ENCODE measurements at places on chromosomes 5 and 9.

GRCh38 chr9:130523921-130524320 lies 55.5 kb upstream of the FUBP3 start:
- no peak for DNase-seq

DNA sequence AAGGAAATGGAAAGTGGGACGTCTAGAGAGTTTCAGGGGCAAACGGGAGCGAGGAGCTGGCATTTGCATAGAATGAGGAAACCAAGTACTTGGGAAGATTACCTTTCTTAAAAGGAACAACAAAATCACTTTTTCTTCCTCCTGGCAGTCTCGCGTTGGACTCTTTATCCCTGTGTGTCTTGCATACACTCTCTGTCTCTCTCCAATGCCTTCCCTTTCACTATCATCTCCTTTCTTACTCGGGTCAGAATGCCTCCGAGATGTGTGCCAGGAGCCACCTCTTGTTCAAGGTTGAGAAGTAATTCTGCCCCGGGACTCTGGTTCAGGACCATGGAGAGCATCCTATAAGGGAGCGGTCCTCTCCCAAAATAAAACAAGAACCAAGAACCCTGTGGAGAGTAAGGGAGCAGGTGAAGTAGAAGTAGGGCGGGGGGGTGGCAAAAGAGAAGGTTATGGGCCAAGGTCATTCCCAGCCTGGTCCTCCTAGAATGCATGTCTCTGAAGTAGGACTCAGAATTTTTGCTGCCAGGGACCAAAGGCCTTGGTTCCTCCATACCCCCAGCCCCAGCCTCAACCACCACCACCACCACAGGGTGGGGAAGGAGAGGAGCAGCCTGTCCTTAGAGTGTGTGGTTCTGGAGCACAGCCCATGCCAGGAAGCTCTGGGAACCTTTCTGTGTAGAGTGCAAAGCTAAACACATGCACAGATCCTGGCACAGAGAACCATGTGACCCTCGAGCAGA lies 72.1 kb upstream of the ARAP3 start:
- DNase-seq: peak; percentile 55

DNA sequence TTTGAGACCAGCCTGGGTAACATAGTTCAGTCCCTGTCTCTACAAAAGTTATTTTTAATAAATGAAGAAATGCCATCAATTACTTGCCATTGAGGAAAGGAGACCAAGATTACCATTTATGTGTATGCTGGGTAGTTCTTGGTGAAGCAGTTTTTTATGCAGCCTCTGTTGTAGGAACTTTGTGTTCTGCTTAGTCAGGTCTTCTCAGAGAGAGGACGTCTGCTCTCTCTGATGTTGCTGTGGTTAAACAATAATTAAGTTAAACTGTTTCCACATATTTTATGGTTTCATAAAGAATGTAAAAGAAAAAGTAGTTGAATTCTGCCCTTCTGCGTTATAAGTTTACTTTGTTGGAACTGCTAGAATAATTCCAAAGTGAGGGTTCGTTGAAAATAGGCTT lies 210.5 kb downstream of the KDM4C start:
- no peak for DNase-seq

DNA sequence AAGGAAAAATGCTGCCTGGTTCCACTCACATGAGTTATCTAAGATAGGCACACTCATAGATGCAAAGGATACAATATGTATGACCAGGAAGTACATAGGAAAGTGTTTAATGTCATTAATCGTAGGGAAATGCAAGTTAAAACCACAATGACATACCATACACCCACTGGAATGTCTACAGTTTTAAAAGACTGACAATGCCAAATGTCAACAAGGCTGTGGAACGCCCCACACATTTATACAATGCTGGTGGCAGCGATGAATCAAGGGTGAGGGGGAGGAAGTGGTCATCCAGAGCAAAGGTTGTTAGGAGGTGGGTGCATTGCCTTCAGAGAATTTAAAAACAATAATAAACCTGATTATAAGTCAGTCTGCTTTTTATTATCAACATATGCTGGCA lies 437.8 kb downstream of the ARHGEF28 start:
- DNase-seq: no peak

GRCh38 chr9:37201581-37201980 lies 81.2 kb downstream of the ZCCHC7 start:
- no peak for DNase-seq

DNA sequence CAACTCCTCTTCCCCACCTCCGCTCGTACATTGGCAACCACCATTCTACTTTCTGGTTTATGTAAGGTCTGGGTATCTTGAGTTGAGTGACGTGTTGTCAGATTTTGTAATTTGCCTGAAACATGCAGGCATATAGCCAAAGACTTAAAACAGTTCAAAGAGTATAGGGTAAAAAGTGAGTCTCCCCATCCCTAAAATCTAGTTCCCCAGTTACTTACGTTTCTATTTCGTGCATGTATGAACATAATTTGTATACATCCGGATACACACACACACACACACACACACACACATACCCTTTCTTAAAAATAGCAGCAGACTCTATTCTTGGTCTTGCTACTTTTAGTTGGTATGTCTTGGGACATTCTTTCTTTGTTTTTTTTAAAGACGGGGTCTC lies 915 bp downstream of the HSDL2 start:
- DNase-seq: peak; percentile 45

- no peak for DNase-seq
Observed at GRCh38 chr5:174547814-174548213, 176.6 kb upstream of the MSX2 start.

- no peak for DNase-seq
Observed at GRCh38 chr5:68405784-68406743, 190.5 kb downstream of the PIK3R1 start.

DNA sequence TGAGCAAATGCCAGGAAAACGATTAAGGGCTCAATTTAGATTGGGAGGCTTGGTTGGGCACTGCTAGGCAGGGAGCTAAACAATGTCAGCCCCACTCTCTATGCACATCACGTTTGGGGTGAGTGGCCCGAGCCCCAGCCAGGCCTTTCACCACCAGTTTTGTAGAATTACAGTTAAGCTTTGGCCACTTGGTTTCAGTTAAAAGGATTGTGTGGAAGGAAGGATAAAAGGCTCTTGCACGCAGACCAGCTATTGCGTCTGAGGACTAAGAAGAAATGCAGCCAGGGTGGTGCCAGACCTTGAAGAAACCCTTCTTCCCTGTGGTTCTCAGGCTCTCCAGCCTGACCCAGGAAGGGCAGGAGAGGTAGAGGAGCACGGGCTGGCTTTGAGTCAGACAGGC lies 125.3 kb upstream of the SLC44A1 start:
- DNase-seq: no peak

DNA sequence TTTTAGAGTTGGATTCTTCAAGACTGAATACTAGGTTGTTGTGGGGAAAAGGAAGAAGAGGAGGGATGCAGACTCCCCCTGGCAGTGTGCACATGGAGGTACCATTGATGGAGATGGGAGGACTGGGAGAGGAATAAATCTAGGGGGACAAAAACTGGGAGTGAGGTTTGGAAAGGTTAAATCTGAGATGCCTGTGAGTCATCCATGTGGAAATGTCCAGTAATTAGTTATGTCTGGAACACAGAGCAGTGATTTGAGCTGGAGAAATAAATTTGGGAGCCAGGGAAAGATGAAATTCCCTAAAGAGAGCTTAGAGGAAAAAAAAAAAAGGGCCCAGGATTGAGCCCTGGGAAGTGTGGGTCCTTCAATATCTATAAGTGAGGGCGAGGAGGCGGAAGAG lies 8.0 kb upstream of the CCIN start:
- DNase-seq: no peak

- DNase-seq: no peak
Observed at GRCh38 chr9:135039916-135040645, 47.4 kb upstream of the OLFM1 start.

GRCh38 chr5:139038613-139039305 lies 159.4 kb downstream of the SIL1 start:
- DNase-seq: peak; percentile 12

DNA sequence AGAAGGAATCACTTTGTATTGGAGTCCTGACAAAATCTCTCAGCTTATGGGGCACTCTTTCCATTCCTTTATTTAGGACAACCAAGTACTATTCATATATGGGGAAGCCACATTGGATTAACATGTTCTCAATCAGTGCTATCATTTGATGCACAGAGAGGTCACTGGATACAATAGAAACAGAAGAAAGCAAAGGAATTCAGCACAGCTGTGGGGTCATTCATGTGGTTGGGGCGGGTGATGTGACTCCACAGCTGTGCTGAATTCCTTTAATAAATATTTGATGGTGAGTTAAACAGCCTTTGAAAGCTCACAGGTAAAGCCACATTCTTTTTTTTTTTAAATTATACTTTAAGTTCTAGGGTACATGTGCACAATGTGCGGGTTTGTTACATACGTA lies 854 bp upstream of the TEX48 start:
- DNase-seq: no peak

DNA sequence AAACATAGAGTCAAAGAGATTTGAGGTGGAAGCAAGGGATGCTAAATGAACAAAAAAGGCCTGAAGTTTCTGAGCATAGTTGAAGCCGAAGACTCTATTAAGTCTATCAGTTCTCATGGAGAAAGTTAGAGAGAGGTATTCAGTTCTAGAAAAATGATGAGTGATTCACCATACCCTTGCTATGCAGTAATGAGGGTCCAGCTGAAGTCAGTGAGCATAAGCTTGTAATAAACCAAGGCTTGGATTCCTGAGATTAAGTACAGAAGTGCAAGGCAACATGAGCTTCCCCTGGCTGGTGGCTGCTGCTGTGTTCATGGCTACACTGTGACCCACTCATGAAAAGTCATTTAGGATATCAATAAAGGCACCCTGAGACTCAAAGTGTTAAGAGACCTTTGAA lies 129.7 kb upstream of the MTAP start:
- no peak for DNase-seq

DNA sequence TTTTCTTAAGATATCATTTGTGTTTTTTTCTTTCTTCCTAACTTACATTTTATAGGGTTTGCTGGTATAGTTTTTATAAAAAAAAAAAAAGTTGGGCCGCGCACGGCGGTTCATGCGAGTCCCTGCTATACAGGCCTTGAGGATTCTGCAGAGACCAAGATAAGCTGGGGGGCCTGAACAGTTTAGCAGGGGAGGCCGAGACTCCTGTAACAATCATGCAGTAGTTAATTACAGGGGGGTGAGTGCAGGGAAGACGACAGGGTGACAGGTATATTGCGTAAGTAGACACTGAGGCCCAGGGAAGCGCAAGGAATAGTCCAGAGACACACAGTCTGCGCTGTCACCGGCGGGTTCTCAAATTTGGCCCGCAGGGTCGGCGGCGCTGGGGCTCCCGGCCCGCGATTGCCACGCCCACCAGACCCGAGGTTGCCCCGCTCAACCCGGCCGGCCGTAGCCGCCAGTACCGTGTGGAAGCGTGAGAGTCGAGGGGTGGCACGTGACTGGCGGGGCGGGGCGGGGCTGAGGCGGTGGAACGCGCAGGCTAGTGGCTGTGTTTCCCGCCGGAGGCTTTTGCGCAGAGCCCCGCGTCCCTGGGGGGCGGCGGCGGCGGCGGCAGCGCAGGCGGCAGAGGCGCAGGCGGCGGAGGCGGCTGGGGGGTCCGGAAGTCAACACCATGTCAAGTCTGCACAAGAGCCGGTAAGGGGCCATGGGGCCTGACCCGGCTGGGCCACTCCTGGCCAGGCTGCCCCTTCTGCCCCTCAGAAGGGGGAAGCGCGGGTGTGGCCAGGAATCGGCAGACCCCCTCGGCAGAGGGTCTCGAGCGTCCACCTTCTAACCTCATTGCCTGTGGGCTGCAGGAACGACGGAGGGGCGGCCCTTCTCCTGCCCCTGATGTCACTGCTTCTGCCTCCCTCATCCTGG lies at the start of gene TBC1D13:
TBC1D13 (plus strand) TSS at position 573 of the 921 bp plus-strand sequence; CDS start at position 674, 101 bp downstream.
- DNase-seq: peak; percentile 82

DNA sequence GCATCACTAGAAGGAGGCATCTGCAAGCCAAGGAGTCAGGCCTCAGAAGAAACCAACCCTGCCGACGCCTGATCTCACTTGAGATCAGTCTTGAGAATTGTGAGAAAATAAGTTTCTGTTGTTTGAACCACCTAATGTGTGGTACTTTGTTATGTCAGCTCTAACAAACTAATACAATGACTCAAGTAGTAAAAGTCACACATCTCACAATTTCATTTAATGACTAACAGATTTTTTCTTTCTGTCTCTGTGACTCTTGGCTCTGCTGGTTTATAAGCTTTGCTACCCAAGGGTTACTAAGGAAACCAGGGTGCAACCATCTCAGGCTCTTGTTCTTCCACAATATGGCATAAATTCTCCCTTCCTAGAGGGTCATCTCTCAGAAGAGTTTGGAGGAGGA lies 315.8 kb upstream of the GRAMD2B start:
- DNase-seq: no peak

DNA sequence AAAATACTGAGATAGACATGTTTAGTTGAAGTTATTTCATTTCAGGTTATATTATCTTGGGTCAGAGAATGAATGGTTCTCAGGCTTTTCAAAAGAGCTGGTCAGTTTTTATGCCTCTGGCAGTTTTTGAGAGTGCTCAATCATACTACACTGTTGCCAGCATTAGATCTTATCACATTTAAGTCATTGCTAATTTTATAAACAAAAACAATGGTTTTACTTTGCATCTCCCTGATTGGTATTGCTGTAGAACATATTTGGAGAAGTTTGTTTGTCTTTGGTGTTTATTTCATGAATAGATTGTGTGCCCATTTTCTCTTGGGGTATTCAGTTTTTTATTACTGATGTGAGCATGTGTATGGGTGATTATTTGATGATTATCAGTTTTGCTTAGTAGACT lies 1.5 kb downstream of the CATSPER3 start:
- no peak for DNase-seq

GRCh38 chr5:131379723-131380122 lies 115.9 kb downstream of the CDC42SE2 start:
- DNase-seq: peak; percentile 36

GRCh38 chr5:61465066-61465465 lies 133.0 kb downstream of the ZSWIM6 start:
- no peak for DNase-seq

GRCh38 chr5:90802474-90803317 lies 244.1 kb downstream of the ADGRV1 start:
- peak; percentile 72 for DNase-seq

DNA sequence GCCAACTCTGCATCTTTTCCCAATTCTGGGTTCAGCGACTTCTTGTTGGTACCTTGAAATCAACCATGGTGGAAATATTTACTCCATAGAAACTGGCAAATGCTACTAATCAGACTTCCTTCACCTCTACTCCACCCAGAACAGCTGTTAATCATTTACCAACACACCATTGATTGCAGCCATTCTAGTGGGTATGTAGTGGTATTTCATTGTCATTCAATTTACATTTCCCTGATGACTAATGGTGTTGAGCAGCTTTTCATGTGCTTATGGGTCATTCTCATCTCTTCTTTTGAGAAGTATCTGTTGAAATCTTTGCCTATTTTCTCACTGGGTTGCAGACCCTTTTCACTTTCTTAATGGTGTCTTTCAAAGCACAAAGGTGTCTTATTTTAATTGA lies 122.4 kb upstream of the MSX2 start:
- DNase-seq: no peak

GRCh38 chr5:135347392-135347791 lies 51.6 kb downstream of the MACROH2A1 start:
- DNase-seq: no peak
